Stimulated activated CD4-positive, alpha-beta T cell treated with anti-CD3 and anti-CD28 coated beads, Interleukin-1b, Interleukin-23, amount 100 ng/mL, for 1 hour (primary cell): ENCODE measurements at places on chromosomes 1 and 21.

DNA sequence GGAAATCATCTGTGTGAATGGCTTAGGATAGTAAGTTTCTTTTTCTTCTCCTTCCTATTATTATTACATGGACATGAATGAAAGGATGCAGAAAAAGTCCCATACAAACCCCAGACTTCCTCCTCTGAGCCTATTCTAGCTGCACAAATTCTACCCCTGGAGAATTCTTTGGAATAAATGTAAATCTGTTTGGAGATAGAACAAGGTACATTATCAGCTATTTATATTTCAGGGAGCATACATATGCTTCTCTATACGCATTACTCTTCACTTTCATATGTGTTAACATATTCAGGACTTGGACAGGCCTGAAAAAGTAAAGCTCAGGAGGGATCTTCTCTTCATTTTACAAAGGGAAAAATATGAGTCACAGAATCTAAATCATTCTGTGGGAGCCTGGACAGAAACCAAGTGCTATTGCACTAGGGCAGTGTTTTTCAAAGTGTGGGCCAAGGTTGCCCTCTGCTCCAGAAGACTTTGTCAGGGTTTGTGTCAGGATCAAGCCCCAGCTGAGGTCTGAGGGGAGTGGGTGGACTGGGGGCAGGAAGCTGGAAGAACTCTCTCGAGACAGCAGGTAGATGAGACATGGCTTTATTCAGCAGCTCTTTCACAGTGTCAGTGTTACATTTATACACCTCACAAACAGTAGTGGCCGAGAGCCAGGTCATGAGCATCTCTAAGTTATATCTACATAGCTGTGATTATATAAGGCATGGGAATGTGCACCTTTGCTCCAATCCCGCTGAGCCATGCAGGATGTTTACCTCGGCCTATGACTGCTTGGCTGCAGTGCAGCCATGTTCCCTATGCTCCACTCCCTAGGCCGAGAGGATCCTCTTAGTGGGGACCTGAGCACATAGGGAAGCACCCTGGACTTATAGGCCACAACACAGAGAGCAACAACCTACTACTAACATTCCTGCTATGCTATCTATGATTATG, 114.3 kb downstream of the GDAP2 start:
- no peak for DNase-seq

DNA sequence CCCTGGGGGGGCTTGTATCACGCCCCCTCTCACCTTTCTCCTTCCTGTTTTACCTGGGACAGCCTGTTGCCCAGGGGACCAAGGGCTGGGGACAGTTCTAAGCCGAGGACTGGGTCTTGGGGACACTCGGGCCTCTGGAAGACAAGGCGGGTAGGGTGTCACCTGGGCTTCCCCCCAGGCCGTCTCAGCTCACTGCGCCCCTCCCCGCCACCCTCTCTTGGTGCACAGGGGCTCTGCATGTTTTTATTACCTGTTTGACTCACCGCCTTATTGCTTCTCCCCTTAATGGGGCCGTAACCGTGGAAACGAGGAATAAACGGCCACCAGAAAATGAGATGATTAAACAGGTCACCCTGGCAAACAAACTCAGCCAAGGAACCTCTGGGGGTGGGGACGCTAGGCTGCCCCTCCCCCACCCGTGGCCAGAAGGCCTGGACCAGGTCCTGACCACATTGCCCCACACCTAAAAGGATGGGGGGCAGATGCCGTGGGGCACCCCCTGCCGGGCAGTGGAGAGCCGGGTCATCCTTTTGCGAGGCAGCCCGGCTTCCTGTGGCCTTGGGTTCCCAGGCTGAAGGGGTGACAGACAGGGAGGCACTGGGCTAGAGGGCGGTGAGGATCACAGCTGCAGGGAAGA, 109.9 kb downstream of the CASZ1 start:
- no peak for DNase-seq

GRCh38 chr1:8427493-8427892, 109.6 kb downstream of the SLC45A1 start:
- no peak for DNase-seq

DNA sequence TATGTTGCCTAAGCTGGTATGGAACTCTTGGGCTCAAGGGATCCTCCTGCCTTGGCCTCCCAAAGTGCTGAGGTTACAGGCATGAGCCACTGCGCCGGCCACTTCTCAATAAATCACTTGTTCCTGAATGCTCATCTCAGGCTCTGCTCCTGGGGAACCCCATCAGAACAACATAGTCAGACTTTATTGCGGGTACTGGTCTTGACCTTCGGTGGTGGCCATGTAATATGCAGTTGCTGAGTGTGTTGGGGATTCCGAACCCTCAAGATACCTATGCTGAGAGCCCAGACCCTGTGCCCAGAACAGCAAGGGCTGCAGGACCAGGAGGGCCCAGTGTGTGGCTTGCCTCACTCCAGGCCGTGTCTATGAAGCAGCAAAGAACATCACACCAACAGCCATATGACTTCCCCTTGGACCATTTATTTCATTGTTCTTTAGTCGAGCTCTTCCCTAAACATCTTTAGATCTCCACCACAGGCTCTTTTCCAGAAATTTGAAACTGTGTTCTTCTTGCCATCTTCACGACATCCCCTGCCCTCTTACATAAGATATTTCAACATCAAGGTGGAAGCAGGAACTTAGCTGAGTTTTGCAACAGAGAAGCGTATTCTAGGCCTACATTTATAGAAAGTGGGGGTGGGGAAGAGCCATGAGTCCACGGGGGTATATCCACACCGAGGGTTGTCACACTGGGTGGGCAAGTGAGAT, 12.7 kb upstream of the SDHB start:
- DNase-seq, result no peak

DNA sequence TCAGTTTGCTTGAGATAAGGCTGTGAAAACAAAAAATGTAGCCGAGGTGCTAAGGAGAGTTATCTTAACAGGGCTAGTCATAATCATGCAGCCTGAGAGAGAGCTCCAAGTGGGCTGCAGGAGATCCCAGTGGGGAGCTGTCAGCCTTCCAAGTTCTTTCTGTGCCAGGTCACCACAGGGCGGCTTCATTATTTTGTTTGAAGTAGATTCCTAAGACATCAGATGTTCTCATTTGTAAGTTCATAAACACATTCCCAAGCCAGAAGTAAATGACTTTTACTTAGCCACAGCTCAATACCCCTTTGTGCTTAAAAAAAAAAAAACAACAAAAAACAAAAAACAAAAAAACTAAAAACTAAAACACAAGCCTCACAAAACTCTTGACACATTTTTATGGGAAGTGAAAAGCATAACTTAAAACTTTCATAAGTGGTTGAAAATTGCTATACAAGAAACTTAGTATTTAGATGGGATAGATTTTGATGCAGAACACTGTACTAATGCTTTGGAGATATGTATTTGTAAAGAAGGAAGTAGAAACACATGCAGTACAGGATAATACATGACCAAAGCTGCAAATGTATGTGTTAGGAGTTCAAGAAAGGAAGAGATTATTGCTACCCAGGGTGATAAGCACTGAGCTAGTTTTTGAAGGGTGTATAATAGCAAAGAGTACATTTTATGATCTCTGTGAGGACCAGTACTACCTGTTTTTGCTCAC, 8.6 kb downstream of the CDC14A start:
- no peak for DNase-seq

DNA sequence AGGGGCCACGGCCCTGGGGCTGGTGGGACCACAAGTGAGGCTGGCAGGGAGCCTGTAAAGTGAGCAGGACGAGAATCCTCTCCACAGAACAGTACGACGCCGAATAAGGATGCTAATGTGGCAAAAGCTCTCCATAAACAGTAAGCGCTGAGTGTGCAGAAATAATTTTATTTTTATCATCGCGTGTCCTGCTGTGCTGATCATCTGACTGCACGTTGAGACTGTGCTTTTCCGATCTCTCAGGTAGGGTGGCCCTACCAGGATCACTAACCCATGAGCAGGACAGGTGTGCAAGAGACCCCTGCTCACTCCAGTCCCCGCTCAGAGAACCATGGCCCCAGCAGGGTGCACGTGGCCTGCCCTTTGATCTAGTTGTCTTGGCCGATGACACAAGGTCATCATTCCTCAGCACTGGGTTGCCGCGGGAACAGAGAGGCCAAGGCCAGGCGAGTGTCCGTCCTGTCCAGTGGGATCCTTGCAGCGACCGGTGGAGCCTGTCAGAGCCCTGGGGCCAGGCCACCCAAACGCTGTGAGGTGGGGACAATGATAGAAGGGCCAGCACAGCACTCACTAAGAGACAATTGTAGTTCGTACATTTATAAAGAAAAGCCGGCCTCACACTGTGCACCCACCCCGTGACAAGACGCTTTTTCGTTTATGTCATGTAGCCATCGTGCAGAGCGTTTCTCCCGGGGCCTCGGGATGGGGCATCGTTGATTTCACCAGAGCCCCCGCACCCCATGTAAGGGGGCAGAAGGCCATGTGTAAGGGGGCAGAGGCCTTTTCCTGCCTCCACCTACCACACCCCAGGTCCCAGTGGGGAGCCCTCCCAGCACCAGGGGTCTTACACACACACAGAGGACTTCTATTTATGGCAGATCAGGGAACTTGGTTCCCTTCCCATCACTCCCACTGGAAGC, 52.7 kb upstream of the ADARB1 start:
- no peak for DNase-seq

DNA sequence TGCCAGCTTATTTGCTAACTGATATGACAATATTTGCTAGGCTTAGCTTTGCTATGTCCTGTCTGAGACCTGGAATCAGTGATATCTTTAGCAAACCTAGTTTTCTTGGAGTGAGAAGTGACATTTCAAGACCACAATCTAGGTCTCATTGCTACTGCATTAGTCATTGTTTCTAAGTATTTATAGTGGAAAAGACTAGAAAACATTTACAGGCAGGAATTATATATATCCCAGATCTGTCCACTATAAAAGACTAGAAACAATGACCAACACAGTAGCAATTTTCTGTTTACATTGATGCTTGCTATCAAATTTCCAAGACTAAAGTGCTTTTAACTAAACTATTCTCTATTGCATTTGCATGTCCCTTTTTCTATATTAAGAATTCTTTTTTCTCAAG, 5.0 kb upstream of the RGS18 start:
- DNase-seq, result no peak

DNA sequence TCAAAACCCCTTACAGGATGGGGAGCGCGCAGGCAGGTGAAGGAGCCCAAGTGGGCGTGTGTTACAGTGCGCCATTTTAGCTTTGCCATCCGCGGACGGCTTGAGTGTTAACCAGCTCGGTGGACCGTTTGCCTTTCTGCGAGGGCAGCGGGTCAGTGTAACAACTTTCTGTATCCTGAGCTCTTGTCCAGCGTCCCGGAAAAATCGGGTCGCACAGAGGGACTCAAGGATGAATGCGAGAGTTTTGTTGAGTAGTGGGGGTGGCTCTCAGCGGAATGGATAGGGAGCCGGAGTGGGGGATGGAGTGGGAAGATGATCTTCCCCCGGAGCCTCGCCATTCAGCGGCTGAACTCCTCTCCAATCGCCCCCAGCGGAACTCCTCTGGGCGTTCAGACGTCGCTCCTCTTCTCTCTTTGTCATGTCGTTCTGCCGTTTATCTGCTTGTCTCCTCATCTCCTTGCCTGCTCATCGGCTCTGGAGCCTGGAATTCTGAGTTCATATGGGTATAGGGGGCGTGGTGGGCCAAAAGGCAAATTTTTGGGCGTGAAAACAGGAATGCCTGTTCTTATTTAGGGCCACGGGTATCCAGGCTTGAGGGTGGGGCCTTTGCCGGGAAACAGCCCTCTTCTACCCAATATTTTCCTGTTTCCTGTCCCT, 295.4 kb downstream of the CTH start:
- DNase-seq, result no peak

- no peak for DNase-seq
Measured at GRCh38 chr1:78549891-78550290, 59.1 kb downstream of the PTGFR start.

- no peak for DNase-seq
Measured at GRCh38 chr1:25184001-25184762, 48.1 kb downstream of the SYF2 start.

- no peak for DNase-seq
Measured at GRCh38 chr1:89901957-89902669, 81.3 kb downstream of the LRRC8D start.

GRCh38 chr1:232793944-232794343, 11.3 kb upstream of the MAP10 start:
- no peak for DNase-seq

GRCh38 chr1:50458507-50458906, 35.3 kb upstream of the DMRTA2 start:
- no peak for DNase-seq

GRCh38 chr1:116581323-116581885, 10.6 kb upstream of the CD58 start:
- DNase-seq, result no peak

DNA sequence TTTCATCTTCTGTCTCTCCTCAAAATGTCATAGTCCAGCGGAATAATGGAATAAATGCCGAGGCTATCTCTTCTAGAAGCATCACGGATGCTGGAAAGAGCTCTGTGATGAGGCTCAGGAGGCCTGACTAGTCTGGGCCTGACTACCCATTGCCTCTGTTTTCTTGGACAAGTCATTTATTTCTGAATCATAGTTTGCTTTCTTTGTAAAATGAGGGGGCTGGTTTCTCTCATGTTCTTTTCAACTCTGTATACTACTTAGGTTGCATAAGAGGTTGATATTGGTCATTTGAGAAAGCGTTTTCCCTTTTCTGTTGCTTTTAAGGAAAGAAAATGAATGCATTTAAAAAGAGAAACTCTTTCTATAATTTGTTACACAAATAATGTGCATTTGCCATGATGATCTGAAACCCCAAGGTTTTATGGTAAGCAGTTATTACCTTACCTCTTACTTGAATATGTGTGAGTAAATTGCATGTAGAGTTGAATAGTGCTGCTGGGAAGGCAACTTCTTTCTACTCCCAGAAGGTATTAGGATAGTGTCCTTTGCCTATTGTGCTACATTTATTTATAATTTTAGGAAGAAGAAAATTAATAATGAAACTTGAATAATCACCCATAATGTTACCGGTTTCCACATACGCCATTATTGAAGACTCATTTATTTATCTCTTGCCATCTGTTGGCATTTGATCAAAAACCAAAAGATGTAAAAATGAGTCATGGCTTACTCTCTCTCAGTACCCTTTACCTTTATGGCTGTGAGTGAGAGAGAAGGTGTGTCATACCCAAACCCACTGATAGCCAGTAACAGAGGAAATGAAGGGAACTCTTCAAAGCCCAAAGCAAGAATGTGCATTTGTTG, 179.1 kb downstream of the FASLG start:
- DNase-seq, result no peak

DNA sequence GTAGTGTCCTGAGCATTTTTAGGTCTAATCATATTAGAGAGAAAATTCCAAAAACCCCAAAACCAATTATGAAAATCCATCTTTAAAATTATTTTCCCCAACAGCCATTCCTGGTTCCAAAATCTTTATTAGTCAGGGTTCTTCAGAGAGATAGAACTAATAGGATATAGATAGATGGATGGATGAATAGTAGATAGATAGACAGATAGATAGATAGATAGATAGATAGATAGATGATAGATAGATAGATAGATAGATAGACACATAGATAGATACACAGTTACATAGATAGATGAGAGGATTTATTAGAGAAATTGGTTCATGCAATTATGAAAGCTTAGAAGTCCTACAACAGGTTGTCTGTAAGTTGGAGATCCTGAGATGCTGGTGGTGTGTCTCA, 122.7 kb upstream of the POGK start:
- DNase-seq, result no peak

GRCh38 chr21:28867401-28867800, 125.3 kb downstream of the LTN1 start:
- no peak for DNase-seq
